Right hindlimb (tissue), 1 donor: ENCODE measurements at places on chromosomes 5 and 9.

GRCh38 chr5:82365026-82365425 is 86.9 kb upstream of the RPS23 start:
- DNase-seq: no peak

- peak; percentile 86 for DNase-seq
Observed at GRCh38 chr9:101028346-101029314, at the start of gene PLPPR1. PLPPR1 (plus strand) TSS chr9:101028727.

DNA sequence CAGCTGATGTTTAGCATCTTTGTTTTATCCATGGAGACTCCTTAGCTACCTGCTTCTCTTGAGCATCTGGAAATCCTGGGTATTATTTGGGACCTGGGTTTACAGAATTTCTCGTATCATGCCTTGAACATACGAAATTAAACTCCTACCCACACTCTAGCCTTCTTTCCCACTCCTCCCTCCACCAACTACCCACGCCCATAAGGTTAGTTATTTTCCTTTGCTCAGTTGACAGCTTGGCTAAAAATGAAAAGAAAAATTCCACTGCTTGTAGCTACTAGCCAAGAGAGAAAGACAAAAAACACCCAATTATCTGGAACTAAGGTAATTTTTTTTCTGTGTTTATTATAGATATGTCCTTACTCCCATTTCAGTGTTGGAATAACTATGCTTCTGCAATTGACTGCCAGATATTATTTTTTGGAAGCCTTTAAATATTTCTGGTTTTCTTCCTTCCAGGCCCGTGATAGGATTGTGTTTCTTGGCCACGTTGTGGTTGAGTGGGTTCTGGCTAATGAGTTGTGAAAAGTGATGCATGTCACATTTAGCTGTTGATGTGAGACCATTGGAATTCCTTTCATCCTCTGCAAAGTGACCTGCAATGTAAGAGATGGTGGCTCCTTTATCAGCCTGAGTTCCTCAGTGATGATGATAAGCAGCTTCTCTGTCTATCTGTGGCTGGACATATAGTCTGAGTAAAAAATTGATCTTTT is 308.1 kb downstream of the LRRC70 start:
- no peak for DNase-seq

DNA sequence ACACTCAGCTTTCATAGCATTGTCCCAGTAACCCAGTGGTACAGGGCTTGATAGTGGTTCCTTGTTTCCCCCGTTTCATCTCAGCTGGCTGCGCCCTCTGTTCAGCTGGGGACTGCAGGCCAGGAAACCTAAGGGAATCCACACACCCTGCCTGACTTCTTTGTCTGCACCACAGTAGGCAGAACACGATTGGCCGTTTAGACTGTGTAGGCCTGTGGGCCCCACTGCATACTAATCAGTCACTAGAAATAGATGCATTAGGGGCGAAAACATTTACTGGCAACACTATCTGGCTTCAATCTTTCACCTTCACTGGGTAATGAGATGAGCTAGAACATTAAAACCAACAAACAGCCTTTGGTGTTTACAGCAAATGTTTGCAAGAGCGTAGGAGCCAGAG is 512.7 kb upstream of the BRINP1 start:
- DNase-seq: no peak

GRCh38 chr5:157502143-157502647 is 42.2 kb downstream of the NIPAL4 start:
- no peak for DNase-seq

DNA sequence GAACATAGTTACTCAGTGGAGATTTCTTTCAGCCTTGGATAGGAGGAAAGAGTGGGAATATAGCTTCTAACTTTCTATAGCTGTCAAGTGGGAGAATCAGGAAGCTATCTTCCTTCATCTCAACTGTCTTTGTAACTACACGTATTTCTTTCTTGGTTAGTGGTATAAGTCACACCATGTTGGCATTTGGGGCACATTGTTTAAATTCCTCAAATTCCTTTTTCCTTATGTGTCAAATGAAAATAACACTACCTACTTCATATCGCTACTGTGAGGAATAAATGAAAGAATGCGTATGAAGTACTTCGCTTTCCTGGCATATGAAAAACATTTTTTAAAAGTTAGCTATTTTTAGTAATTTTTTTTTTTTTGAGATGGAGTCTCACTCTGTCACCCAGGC is 1082.5 kb upstream of the WWC1 start:
- no peak for DNase-seq

- DNase-seq: no peak
Observed at GRCh38 chr5:149408252-149409099, 29.4 kb upstream of the IL17B start.

DNA sequence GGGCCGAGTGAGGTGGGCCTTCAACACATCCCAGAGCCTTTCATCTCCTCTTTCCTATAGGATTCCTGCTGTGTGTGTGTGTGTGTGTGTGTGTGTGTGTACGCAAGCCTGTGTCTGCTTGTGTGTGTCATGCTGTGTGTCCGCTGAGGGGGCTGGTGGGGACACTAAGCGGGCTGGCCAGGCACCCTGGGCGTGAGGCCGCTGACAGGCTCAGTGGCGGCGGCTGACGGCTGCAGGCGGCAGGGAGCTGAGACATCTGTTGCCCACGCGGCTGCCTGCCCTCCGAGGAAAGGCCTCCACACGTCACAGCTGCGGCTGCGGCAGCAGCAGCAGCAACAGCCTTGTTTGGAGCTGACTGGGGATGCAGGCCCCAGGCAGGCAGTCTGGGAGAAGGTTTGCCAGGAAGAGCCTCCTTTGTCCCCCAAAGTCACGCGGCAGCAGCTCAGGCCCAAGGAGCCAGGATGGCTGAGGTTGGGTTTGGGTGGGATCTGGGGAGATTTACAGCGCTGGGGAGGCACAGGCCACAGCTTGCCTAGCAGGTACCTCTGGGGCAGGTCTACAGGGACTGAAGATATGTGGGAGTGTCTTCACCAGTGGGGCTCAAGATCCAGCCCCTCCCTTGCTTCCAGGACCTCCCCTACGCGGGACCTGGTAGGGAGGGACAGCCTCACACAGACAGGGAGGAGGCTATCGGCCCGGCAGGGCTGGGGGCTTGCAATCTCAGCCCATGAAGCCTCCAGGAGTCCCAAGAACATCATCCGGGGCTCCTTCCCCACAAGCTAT is 1.8 kb downstream of the PDLIM4 start:
- peak; percentile 88 for DNase-seq

- DNase-seq: no peak
Observed at GRCh38 chr5:14659821-14660607, 4.5 kb upstream of the OTULIN start.

- DNase-seq: no peak
Observed at GRCh38 chr5:85500869-85501268, 1116.2 kb upstream of the EDIL3 start.

DNA sequence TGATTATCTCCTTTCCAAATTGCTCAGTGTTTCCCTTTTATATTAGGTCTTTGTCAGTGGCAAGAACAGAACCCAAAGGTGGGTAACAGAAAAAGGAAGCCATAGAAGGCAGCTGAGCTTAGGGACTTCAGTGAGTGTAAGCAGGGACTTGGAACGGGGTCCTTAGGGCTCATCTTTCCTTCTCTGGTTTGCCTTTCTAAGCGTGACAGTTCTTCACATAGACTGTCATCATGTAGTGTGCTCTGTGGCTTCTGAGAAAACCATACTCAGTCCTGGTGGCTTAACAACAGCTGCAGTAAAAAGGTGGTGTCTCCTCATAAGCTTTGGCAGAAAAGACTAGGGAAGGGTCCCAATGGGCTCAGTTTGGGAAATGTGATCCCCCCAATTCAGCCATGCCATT is 108.8 kb downstream of the SLC12A2 start:
- no peak for DNase-seq

GRCh38 chr5:81795666-81796065 is 44.8 kb upstream of the SSBP2 start:
- no peak for DNase-seq

GRCh38 chr5:106797996-106798395 is 872.7 kb downstream of the EFNA5 start:
- no peak for DNase-seq

- DNase-seq: no peak
Observed at GRCh38 chr5:157196045-157196444, 15.4 kb downstream of the ITK start.

DNA sequence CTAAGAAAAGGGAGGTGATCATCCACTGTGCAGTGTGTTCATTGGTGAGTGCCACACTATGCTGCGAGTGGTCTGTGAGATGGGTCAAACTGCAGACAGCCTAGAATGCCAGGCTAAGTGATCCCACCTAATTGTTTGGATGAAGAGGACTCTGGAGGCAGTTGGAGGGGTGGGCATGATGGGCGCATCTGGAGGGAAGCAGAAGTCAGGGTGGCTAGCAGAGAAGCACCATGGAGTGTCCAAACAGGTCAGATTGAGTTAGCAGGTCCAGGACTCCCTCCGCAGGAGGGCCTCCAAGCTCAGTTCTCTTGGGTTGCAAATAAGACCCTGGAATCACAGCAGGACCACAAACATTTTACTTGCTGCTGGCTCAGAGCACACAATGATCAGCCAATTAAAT is 19.9 kb upstream of the ANGPTL2 start:
- DNase-seq: no peak

DNA sequence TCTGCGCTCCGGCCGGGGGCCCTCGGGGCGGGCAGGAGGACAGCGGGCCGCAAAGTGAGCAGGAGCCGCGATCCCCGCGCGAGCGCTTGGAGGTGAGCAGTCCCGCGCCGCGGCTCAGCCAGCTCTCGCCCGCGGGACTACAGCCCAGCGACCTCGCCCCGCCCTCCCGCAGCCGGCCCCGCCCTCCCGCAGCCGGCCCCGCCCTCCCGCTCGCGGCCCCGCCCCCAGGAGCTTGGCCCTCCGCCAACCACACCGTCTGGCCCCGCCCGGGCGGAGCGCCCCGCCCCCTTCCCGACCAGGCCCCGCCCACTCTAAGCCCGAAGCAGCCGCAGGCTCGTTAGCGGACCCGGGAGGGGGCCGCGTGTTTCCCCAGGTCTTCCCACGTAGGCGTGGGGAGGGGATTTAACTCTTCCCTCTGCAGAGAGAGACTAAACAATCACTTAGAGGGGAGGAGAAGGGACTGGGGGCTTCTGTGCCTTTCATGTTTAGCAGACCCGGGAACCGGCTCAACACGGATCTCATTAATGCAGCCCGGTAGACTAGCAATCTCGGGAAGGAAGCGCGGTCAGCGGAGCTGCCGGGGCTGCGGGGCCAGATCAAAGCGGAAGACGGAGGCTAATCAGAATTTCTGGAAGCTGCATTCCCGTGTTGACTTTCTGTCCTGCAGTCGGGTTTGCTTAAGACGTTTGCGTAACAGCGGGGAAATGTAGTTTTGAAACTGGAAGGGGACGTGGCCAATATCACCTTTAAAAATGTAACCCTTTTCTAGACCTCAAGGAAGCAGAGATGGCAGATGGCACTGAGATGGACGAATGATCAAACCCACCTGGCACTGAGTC is at the start of gene MYO10:
TSS of gene MYO10 (minus strand) at position 139 of the 839 bp plus-strand sequence. CDS start 480 bp downstream, outside the sequence.
- DNase-seq: peak; percentile 84

DNA sequence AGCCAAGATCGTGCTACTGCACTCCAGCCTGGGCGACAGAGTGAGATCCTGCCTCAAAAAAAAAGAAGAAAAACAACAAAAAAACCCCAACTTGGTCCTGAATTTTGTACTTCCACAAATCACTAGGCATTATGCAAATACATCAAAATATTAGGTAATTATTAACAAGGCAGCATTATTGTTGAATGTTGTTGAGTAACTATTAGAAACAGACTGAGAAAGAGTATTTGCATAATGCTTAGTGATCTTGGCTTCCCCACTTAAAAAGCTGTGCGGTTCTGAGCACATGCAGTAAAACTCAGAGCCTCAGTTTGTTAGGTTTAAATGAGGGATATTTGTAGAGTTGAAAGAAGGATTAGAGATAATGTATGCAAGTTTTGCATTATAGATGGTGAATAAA is 64.2 kb downstream of the SCAMP1 start:
- DNase-seq: no peak

GRCh38 chr5:141876628-141877355 is 1.4 kb downstream of the PCDH1 start:
- no peak for DNase-seq

DNA sequence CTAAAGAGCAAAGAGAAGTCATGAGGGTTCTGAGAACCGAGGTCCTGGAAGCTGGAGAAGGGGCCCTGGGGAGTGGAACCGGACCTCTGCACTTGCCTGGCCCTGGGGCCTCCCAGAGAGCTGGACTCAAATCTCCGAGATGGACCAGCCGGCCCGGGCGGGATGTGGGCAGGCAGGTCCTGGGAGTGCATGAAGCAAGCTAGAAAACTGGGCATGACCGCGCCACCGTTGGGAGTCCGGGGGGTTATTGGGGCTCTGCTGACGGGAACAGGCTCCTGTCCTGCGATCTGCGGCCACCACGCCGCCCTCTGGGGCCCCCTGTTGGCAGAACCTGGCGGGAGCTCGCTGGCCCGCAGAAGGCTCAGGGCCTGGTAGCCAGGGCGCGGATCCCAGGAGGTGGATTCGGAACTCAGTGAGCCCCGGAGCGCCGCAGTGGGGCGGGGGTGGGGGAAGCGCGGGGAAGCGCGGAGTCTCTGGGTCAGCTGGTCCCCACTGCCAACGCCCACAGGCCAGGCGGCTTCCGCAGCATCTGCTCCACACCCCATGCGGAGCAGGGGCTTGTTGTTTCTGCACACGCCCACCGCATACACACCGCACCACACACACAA is 150.6 kb downstream of the ERCC6L2 start:
- DNase-seq: peak; percentile 25

GRCh38 chr5:125277494-125278154 is 531.2 kb upstream of the ZNF608 start:
- no peak for DNase-seq

DNA sequence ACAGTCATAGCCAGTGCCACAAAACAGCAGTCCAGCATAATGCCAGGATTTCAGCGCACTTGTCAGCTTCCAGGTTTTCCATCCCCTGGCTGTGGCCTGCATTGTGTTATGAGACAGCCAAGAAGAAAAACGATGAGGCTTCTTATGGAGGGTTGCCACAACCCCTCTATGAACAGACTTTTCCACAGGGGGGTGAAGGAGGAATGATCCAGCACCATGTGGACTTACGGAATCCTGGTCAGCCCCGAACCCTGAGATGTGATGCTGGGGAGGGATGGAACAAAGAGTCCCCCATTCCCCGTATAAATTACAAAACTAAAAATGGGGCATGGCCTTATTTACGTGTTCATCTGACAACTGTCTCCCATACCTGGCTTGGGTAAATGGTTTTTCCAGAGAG is 32.6 kb downstream of the FAXDC2 start:
- no peak for DNase-seq

DNA sequence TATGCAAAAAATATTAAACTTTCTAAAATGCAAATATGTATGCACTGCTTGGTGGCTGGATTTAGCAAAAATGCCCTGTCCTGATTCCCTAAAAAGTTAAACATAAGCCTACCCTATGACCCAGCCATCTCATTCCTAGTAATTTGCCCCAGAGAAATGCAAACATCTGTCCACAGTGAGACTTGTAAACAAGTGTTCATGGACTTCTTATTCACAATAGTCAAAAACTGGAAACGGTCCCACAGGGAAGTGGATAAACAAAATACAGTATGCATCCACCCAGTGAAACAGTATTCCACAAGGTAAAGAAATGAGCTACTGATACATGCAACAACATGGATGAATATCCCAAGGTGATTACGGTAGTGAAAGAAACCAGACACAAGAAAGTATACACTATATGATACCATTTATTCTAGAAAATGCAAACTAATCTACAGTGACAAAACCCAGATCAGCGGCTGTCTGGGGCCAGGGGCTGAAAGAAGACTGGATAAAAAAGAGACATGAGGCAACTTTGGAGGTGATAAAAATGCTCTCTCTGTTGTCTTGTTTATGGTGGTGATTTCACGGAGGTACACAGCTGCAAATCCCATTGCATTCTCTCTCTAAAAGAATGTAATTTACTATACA is 277.3 kb downstream of the GLIS3 start:
- DNase-seq: no peak

GRCh38 chr5:68565427-68565826 is 349.9 kb downstream of the PIK3R1 start:
- no peak for DNase-seq
